ENCODE measurements at places on chromosomes 7 and 10. TPM values are rescaled to one million over a fixed set of nuclear protein-coding genes. Genes with fewer than 3 reads are reported as not detected.

ERVW-1 gene
- not detected for total RNA-seq

PYROXD2 gene
- 16.4 TPM for total RNA-seq

PRKG1 gene
- 22.9 TPM for total RNA-seq

ANXA8L1 gene
- total RNA-seq: 10.3 TPM

INSYN2A gene
- total RNA-seq: under 0.01 TPM

SRI gene
- total RNA-seq: 46.8 TPM

MMS19 gene
- total RNA-seq: 102 TPM

CLDN3 gene
- total RNA-seq: not detected

ZNF727 gene
- not detected for total RNA-seq

TMEM229A gene
- total RNA-seq: not detected

NRG3 gene
- under 0.01 TPM for total RNA-seq

WDR86 gene
- total RNA-seq: 3.1 TPM

SLC13A4 gene
- total RNA-seq: 0.14 TPM

NCOA4 gene
- total RNA-seq: 161 TPM

MUC12 gene
- total RNA-seq: 0.43 TPM

DNAJC9 gene
- total RNA-seq: 51.5 TPM

C10orf67 gene
- 0.22 TPM for total RNA-seq

OPN4 gene
- not detected for total RNA-seq

GNAT3 gene
- not detected for total RNA-seq

OR2A5 gene
- not detected for total RNA-seq

ANKMY2 gene
- total RNA-seq: 23.0 TPM

PVRIG gene
- total RNA-seq: not detected

ADAM22 gene
- total RNA-seq: 0.86 TPM

ARHGAP19 gene
- 15.2 TPM for total RNA-seq

TACR2 gene
- total RNA-seq: not detected

NYAP1 gene
- total RNA-seq: 0.72 TPM
